ENCODE measurements at places on chromosomes 4 and X.

GRCh38 chr4:47468706-47469365 is 5.3 kb upstream of the COMMD8 start:
- DNase-seq: peak; percentile 63

GRCh38 chr4:47106561-47106960 is 75.2 kb downstream of the GABRB1 start:
- DNase-seq: no peak

- DNase-seq: no peak
Observed at GRCh38 chr4:168293386-168293975, 25.1 kb downstream of the DDX60 start.

DNA sequence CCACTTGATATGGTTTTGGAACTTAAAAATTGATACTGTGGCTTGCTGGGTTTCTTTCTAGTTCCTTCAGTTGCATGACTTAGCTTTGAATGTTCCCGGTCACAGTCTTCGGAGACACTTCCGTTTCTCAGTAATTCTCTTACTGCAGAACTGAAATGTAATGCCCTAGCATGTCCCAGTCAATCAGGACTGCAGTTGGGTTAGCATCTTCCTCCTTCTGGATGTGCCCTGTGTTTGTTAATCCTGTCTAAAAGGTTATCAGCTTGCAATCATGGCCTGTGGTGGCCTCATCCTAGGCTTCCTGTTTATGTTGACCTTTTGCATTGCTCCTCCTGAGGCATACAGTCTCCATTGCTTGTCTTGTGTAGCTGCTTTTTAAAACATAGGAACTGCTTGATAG is 275.9 kb downstream of the ARHGAP10 start:
- no peak for DNase-seq

DNA sequence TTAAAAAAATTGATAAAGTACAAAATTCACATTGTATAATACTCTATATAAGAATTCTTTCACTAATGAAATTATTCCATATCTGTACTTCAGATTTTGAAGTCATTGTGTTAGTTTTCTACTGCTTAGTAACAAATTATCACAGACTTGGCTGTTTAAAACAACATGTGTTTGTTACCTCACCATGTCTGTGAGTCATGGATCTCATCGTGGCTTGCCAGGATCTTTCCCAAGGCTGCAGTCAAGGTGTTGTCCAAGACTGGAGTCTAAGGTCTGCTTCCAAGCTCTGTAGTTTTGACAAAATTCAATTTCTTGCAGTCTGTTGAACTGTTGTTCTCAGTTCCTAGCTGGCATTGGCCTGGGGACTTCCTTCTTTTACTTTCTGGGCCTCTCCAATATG is 1286.9 kb downstream of the ADGRL3 start:
- DNase-seq: no peak

GRCh38 chr4:2350982-2351381 is 67.5 kb downstream of the ZFYVE28 start:
- DNase-seq: no peak

DNA sequence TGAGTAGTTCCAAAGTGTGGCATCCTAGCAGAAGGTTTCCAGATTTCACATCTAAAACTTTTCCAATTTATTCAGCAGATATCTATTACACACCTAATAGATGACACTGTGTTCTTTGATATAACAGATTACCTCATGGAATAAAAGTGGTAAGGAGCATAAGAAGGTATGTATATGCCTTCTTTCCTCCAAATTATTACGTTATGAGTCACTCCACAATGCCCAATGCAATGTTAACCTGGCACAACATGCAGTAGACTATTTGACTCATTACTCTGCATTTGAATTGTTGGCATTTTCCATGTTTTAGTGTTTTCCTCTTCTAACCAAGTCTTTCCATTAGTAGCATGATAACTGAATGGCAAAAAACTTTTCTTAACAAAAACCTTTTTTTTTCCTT is 383.6 kb downstream of the ADGRL3 start:
- DNase-seq: peak; percentile 74

- no peak for DNase-seq
Observed at GRCh38 chr4:143285696-143286437, 50.8 kb upstream of the GAB1 start.

DNA sequence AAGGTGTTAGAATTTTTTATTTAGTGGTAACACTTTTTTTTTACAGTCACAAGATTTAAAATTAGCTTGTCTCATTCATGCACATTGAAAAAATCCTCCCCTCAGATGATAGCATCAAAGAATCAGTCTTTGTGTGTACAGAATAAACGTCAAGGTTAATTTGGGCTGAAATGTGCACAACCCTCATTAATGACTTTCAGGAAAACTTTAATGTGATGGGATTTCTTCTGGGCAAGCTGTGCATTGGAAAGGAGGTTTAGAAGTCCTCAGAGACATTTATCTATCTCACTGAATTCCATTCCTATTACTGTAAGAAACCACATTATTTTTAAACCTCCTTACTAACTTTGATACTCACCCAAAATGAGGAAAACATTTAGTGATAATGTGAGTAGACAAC is 88.2 kb upstream of the TECRL start:
- peak; percentile 12 for DNase-seq

GRCh38 chr4:72112514-72113156 is 80.8 kb downstream of the NPFFR2 start:
- DNase-seq: peak; percentile 66

GRCh38 chrX:41711021-41711667 is 12.8 kb upstream of the GPR82 start:
- no peak for DNase-seq

DNA sequence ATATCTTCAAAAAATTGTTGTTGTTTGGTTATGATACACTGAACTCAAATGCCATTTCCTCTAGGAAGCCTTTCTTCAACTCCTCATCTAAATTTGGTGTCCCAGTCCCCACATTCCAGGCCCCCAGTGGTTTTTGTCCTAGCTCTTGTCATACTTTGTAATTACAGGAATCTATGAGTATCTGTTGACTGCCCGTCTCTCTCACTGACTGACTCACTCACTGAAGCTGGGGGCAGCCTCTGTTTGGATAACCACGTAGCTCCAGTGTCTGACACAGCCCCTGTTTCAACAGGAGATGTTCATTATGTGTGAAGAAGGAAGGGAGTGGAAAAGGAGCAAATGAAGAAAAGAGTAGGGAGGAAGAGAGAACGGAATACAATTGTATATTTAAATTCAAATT is 284.1 kb upstream of the TENM3 start:
- DNase-seq: peak; percentile 98

- no peak for DNase-seq
Observed at GRCh38 chrX:18596096-18596495, 75.8 kb downstream of the RS1 start.

DNA sequence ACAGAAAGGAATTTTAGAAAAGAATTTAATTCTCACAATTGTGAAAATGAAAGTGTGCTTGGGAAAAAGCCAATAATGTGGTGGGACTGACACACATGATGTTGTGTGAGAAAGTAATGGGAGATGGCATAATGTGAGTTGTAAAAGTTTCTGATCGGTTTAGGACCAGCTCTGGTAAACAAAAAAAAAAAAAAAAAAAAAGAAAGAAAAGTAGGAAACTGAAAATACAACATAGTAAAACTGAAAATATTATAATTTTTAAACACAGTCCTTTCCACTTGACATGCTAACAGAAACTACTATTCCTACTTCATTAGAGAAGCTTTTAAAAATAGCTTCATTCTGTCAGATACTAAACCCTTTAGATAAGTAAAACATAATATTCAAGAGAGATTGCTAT is 28.2 kb downstream of the RAP1GDS1 start:
- no peak for DNase-seq

DNA sequence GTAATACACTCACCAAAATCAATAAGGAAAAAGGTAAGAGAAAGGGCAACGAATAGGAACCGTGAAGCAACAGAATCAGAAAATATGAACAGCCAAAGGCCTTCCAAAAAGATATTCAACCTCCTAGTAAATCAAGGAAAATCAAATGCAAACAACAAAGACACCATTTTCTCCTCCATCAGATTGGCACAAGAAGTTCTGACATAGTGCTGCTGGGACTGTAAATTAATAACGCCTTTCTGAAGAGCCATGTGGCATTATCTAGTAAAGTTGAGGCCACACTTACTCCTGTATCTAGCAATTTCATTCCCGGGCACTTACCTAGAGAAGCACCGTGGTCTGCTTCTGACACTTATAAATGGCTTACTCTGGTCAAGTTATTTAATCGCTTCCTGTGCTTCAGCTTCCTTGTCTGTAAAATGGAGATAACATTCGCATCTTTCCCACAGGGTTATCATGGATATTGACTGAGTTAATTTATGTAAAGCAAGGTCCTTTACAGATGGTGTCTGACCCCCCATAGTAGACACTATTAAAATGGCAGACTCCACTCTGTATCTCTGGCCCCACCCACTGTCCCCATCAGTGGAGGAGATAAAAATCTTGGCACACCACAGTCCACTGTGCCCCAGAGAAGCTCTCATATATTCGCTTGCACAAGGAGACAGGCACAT is 20.5 kb upstream of the ENPP6 start:
- DNase-seq: no peak

GRCh38 chr4:114136069-114136468 is 156.6 kb upstream of the ARSJ start:
- DNase-seq: peak; percentile 61

- DNase-seq: no peak
Observed at GRCh38 chr4:86565651-86566050, 28.5 kb upstream of the PTPN13 start.

- DNase-seq: no peak
Observed at GRCh38 chr4:140158365-140159030, 4.5 kb upstream of the MAML3 start.

GRCh38 chr4:31045724-31046318 is 325.7 kb downstream of the PCDH7 start:
- DNase-seq: no peak

DNA sequence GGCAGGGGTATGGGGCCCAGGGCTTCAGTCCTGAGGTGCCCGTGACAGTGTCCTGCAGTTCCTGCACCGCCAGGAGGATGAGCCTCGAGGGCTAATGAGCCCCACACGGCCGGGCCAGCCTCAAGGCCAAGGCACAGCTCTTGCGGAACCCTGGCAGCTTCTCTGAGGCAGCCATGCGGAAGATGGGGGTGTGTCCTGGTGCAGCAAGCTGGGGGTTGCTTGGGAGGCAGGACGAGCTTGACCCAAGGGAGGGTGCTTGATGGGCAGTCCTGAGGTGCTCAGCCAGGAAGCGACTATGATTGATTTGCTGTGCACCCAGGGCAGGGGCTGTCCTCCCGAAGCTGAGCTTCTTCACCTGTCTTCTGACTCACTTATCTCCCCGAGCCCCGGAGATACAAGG is 9.1 kb upstream of the FGFR3 start:
- no peak for DNase-seq

GRCh38 chr4:70701271-70701670 is 12.9 kb downstream of the UTP3 start:
- DNase-seq: no peak

GRCh38 chrX:133249266-133250058 is 31.3 kb upstream of the TFDP3 start:
- no peak for DNase-seq

GRCh38 chrX:155514225-155514624 is 55.8 kb upstream of the F8A3 start:
- DNase-seq: peak; percentile 0

DNA sequence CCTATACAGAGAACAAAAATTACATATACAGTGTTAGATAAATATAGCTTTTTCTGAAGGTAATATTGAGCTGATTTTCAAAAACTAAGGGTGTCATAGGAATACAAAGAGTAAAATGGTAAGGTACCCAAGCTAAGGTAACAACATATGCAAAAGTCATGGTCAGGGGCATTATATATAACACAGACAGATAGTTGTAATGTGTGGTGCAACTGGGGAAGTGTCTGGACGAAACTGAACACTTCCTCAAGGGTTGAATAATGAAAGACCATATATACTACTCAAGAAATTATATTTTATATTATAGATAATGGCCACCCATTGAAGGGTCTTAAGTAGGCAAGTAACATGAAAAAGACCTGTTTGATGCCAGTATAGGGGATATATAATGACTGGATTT is 262.1 kb upstream of the CXXC4 start:
- DNase-seq: no peak

- peak; percentile 83 for DNase-seq
Observed at GRCh38 chr4:66639361-66639760, 905.9 kb downstream of the CENPC start.

- peak; percentile 43 for DNase-seq
Observed at GRCh38 chr4:1356181-1356998, 9.4 kb downstream of the UVSSA start.

DNA sequence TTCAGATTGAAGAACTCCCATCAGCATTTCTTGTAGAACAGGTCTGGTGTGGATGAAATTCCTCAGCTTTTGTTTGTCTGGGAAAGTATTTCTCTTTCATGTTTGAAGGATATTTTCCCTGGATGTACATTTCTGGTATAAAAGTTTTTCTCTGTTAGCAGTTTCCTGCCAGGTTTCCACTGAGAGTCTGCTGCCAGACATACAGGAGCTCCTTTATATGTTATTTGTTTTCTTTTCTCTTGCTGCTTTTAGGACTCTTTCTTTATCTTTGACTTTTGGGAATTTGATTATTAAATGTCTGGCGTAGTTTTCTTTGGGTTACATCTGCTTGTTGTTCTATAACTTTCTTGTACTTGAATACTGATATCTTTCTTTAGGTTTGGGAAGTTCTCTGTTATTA is 486.5 kb downstream of the ARAP2 start:
- no peak for DNase-seq

- no peak for DNase-seq
Observed at GRCh38 chr4:171601091-171601490, 212.1 kb upstream of the GALNTL6 start.

DNA sequence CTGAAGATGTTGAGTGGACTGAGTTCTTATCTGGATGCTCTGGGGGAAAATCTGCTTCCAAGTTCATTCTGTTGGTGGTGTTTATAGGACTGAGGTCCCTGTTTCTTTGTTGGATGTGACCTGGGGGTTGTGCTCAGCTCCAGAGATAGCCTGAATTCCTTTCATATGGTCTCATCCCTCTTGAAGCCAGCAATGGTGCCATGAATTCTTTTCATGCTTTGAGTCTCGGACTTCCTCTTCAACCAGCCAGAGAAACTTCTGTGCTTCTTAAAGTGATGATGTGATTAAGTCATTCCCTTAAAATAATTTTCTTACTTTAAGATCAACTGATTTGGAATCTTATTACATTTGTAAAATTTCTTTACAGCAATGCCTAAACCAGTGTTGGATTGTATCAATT is 233.8 kb upstream of the UGT8 start:
- peak; percentile 99 for DNase-seq

- DNase-seq: no peak
Observed at GRCh38 chr4:110705440-110705782, 82.5 kb upstream of the PITX2 start.

GRCh38 chrX:40108959-40109287 is 11.2 kb upstream of the BCOR start:
- peak; percentile 78 for DNase-seq

DNA sequence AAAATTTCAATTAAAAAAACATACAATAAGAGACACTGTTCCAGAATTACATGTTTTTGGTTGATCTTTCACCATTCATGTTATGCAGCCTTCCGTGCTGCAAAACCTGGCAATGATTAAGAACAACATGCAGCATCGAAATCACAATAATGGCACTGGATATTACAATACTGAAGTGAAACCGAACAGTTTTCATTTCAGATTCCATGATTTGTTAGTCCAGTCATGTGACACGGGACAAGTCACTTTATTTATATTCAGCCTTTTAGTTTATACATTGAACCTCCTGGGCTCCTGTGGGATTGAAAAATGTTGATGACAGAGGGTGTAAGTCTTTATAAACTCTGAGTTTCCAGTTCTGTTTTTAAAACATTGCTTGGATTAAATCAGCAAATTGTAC is 142.5 kb upstream of the TTC29 start:
- DNase-seq: peak; percentile 56

Measured in fibroblast of skin of back (primary cell).